SHP77 (cell line): ENCODE measurements at places on chromosomes 2 and 18.

DNA sequence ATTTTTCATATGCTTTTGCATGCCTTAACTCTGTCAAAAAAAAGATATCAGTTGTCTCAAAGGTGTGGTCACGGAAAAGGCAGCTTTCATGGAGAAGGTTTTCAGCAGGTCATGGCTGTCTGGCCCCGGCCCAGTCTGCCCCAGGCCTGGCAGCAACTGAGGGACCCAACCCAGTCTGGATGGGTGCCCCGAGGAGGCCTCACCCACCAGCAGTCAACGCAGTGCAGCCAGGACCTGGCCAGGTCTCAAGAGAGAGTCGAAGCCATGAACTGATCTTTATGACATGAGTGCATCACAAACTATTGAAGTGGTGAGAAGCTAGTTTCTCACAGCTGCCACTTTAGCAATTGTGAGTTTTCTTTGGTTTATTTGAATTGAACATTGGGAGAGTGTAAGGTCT lies 7.9 kb downstream of the TUBB6 start:
- DNase-seq, result no peak

DNA sequence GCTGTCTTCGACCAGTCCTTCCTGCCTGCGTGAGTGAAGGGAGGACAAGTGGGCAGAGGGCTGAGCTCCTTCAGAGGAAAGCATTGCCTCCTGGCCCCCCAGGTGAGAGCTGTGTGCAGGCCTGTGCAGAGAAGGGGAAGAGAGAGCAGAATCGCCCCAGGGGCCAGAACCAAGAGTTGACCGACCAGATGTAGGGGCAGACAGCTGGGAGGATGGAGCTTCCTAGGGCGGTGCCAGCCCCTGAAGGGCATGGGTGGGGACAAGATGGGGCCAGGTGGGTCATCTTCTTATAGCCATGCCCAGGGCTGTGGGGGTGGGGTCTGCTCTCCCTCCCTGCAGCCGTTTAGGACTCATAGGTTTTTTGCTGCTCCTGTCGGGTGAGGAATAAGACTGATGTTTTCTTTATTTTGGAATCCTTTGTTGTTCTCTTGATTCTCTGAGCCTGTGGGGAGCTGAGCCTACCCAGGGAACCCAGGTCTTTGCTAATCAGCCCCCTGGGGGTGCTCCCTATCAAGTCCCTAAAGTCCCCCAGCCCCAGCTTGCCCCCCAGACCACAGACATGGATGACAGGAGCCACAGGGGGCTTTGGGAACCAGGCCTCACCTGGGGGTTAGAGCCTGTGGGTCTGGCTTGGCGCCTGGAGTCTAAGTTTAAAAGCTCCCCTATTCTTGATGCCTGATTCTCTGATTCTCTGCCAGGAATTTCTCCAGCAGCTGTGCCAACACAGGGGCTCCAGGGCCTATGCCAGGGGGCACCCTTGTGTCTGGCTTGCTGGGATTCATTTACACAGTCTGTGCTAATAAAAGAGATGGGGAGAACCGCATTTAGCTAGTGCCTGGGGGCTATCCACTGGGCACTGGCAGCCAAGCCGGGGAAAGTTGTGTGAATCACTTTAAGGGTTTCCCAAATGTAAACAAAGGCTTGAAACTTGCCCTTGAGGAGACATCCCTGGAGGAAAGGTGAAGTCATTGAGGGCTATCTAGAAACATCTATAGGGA lies 9.3 kb upstream of the EFHD1 start:
- peak; percentile 16 for DNase-seq

DNA sequence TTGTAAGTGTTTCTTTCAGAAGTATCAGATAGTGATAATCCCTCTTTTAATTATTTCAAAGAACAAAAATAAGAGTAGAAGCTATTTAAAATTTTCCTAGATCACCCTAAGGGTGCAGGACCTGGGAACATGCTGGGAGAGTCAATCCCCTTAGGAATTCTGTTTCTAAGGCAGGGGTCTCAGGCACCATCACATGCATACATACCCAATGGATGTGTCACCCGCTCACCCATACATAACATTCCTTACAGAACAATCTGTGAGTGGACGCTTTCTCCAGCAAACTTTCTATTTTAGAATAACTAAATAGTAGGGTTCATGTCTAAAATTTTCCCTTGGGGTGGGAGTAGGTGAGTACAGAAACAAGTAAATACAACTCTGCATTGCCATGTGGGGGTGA lies 8.4 kb downstream of the DSEL start:
- DNase-seq, result no peak

- DNase-seq, result peak; percentile 14
Observed at GRCh38 chr2:216082117-216082711, 495 bp downstream of the TMEM169 start.

DNA sequence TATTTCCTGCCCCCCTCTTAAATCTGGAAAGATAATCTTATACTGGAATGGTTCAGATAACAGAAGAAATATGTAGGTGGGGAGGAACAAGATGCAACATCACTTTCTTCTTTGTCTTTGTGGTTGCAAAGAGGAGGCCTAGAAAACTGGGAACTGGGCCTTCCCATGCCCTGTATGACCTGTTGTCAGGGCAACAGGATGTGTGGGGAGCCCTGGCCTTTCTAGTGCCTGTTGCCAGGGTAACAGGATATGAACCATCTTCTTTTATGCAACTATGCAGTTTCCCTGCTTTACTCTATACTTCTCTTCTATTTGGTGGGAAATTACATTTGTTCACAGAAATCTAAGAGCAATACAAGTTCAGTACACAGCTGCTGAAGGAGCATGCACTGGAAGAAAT lies 79.8 kb upstream of the PDE1A start:
- no peak for DNase-seq

DNA sequence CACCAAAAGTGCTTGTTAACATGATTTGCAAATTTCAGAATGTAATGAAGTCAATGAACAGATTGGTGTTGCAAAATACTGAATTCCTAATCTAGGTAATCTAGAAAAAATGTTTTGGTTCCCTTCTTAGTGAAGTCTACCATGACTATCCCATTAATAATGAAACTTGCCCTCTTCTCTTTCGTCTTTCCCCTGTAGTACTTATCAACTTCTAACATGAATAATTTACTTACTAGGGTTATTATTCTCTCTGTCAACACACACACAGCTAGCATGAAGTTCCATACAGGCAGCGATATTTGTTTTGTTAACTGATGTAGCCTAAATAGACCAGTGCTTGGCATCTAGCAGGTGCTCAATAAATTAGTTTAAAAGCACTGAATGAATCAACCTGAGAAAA lies 160.2 kb downstream of the NCK2 start:
- DNase-seq, result no peak

DNA sequence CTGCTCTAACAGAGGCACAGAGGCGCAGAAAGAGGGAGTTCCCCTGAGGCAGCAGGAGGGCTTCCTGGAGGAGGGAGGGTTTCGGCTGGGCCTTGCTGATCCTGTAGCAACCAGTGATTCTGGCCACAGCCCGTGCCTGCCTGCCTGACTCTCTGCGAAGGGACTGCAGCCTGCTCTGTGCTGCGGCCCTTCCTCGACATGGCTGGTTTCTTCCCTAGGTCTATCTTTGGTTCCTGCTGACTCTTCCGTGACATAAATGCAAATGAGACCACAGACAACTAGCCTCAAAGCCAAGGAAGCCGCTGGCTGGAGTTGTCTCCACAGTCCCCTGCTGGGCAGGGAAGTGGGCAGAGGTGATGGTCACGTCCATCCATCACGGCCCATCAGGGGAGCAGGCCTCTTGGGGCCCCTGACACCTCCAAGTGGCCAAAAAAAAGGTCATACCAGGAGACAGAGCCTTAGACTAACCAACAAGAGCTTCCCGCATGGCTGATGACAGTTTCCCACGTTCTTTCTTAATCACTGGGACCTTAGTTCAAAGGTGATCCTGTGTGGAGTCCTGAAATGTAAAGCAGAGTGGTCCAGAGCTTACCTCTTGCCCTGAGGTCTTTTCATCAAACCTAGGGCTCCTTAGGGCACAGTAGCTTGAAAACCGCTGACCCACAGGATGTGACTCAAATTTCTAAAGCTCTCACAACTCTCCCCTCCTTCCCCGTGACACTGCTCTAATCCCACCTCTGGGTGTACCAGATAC lies 55.3 kb downstream of the HS1BP3 start:
- DNase-seq, result no peak

GRCh38 chr2:101980368-101980767 lies 11.4 kb upstream of the IL1R2 start:
- DNase-seq, result no peak

- DNase-seq, result no peak
Observed at GRCh38 chr2:48059975-48060374, 153.7 kb upstream of the FBXO11 start.

DNA sequence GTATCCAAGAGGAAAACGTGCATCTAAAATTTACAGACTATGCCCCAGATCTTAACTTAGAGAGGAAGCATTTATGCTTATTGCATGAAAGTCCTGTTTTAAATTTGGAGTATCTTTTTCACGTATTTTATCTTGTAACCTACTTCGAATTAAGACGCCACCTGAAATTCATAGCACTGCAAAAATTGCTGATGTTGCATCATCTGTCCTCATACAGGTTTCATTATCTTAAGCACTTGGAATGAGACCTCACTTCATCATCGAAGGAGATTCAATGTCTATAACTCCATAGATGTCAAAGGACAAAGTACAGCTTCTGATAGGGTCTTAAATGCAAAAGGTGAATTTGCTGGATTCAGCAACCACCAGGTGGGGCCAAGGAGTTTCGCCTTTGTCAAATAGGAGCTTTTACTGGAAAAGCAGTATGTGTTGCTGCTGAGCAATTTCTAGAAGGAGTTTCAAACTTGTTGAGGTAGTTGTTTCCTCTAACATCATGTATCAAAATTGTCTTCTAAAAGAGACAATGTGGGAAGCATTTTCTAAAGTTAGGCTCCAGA lies 106.4 kb upstream of the CCDC85A start:
- DNase-seq, result peak; percentile 39

DNA sequence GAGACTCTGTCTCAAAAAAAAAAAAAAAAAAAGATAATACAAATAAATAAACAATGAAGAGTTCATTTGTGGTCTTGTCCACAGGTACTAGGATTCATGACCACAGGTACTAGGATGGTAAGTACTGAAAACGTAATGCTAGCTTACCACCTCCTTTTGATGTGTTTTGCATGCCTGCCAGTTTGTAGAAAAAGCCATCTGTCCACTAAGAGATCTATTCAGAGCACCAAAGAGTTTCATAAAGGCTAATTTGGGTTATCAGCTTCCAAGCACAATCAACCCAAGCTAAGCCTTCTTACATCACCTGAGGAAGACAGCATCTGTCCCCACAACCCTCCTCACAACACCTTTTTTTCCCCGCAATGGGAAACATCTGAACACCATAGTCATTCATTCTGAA lies 477.2 kb downstream of the ZEB2 start:
- no peak for DNase-seq

DNA sequence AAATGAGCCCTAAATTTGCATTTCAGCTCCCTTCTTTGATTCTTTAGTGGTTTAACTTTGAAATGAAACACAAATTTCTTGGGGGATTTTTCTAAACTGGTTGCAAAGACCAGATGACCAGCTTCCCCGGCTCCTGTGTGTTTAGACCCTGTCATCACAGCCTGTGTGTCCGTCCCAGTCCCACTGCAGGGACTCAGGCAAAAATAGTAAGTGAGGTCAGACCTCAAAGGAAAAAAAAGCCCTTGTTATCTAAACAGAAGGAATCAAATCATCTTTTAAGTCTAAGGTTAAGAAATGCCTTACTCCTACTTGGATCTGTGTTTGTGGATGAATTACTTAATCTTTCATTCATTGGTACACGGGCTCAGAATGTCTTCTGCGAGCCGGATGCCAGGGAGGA lies 423.7 kb downstream of the LPIN1 start:
- no peak for DNase-seq

DNA sequence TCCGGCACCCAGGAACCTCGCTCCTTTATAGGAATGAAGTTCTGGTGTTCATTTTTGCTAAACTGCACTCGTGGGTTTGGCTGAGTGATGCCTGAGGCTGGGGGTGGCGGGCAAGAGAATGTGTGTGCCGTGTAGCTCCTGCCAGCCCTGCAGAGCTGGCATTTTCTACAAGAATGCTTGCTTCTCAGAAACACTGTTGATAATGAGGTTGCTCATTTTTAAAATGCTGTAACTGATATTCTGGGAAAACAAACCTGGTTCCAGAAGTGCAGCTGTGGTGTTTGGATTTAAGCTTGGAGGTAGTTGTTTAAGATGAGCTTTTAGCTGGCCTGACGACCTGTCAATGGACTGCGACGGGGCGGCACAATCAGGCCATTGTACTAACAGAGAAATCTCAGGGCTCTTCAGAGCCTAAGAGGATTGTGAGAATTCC lies 511.9 kb upstream of the TNP1 start:
- DNase-seq, result no peak

- no peak for DNase-seq
Observed at GRCh38 chr18:11577271-11578112, 31.9 kb upstream of the SLC35G4 start.
